SK-N-SH (cell line): ENCODE measurements at places on chromosomes 12 and 14.

DNA sequence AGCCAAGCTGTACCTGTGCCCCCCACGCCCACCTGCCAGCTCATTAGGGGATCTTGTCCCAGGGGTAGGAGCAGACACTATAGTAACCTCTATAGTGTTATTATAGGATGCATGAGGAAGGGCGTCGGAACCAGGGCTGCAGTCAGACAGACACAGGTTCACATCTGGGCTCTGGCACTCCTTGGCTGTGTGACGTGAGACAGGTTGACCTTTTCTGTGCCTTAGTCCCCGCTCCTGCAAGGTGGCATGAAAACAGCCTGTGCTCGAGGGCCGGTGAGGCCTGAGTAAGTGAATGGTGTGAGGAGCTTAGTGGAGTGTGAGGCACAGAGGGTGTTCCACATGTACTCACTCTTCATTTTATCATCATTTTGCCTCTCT lies 19.0 kb downstream of the ASB2 start:
- no peak for DNase-seq

GRCh38 chr12:65195387-65196055 lies 26.1 kb downstream of the LEMD3 start:
- DNase-seq, result no peak

DNA sequence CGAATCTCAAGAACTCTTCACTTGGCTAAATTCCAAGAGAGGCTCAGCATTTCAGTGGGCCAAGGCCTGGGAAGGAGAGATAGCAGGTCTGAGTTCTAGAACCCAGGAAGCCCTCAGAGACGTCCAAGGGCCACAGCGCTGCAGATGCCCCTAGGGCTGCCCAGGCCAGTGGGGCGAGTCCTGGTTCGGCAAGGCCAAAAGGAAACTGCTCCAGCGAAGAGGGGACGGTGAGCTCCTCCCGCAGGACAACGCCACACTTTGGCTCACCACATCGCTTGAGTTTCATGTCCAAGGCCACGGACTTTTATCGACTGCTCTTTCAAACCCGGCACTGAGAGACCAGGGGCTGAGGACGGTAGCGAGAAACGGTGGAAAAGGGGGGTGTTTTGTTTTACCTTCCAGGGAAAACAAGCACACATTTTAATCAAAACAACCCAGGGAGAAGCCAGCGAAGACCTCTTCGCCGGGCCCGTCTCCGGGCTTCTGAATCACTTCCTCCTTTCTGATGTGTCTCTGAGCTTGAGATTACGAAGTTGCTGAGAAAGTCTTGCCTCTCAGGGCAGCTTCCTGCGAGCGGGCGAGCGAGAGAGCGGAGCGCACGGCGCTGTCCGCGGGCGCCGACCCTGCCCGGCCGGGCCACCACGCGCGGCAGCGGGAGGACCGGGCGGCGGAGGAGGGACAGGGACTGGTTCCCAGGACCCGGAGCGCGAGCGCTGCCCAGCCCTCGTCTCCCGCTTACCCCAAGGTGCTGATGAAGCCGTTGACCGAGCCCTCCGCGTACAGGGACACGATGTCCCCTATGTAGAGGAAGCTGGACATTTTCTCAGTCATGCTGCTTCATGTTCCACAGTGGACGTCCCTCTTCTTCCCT lies 808 bp downstream of the ITPR2 start:
- peak; percentile 78 for DNase-seq

DNA sequence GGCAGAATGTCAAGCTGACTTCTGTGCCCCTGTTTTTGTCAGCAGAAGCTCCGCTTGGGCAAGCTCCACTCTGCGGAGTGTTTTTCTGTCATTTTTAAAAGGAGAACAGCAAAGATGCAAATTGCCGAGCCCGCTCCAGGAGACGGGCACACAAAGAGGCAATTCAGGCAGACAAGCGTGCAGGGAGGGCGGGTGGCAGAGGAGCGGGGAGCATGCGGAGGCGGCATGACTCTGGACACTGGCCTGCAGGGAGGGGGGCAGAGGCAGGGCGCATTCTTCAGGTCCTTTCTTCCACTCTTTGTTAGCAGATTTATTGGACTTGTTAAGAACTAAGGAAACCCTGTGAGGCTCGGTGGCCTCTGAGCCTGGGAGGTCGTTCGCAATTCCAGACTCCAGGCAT lies 187.3 kb upstream of the RMST start:
- no peak for DNase-seq

DNA sequence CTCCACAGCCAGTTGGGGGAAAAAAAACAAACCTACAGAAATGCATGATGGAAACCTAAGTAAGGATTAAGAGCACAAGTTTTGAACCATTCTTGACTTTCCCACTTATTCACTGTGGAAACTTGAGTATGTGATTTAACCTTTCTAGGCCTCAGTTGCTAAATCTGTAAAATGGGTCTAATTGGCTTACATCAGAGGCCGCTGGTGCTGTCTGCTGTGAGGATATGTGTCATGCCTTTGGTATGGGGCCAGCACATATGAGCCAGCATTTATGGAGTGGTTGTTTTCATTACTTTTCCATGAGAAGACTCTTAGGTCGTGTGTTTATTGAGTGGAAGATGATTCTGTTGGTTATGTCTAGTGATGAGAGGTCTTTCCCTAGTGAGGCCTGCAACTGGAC lies 102.4 kb downstream of the ESR2 start:
- no peak for DNase-seq

DNA sequence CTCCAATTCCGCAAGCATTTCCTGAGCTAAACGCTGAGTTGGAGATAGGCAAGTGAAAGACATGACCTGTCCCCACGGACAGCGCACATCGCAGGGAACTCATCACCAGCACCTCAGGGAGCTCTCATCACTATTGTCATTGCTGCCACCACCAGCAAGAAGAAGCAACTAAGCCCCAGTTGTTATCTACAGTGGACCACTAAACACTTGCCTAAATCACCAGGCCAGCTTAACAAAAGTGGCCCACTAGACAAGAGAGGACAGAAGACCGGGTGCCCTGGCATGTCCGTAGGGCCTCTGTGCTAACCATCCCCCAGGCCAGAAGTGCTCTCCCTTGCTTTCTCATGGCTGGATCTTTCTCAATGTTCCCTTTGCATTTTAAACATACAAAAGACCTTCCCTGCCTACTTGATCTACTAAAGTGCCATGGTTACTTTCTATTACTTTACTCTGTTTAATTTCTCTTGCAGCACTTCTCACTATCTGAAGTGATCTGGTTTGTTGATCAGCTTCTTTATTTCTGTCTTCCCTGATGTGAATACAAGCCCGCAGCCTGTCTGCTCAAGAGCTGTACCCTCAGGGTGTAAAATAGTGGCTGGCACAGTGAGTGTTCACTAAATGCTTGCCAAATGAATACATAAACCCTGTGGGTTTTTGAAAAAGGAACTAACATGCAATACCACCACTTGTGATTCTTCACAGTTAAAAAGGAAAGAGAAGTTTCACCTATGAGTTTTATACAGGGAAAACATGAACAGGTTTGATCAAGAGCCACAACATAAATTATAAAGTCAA lies 60.9 kb upstream of the RFLNA start:
- no peak for DNase-seq

DNA sequence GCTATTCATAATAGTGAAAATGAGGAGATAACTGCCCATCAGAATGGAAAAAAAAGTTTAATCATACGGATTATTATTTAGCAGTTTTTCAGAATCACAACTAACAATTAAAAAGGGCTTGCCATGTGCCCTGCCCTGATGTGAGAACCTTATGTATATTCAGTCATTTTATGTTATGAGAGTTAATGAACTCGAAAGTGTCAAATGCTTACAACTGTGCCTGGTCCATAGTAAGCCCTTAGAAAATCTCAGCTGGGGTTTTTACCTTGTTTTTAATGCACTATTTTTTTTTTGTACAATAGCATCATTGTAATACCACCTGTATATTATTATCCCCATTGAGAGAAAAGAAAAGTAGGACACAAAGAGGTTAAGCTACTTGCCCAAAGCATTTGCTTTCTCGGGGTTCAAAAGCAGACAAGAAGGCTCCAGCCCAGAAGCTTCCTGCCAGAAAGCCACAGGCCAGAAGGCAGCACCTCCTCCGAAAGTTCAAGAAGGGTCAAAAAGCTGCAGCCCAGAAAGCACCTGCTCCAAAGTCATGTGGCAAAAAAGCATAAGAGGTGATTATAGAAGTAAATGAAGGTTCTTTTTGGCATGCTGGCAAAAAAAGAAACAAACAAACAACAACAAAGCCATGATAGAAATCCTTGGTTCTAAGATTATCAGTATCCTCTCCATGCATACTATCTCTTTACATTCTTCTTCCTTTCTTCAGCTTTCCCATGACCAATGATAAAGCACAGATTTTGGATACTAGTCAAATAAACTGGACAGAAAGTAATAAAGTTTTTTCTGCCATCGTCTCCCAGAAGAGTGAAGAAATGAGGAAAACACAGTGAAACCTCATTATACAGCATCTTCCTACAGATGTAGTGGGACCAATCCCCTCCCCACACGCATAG lies 59.1 kb upstream of the NAP1L1 start:
- no peak for DNase-seq

DNA sequence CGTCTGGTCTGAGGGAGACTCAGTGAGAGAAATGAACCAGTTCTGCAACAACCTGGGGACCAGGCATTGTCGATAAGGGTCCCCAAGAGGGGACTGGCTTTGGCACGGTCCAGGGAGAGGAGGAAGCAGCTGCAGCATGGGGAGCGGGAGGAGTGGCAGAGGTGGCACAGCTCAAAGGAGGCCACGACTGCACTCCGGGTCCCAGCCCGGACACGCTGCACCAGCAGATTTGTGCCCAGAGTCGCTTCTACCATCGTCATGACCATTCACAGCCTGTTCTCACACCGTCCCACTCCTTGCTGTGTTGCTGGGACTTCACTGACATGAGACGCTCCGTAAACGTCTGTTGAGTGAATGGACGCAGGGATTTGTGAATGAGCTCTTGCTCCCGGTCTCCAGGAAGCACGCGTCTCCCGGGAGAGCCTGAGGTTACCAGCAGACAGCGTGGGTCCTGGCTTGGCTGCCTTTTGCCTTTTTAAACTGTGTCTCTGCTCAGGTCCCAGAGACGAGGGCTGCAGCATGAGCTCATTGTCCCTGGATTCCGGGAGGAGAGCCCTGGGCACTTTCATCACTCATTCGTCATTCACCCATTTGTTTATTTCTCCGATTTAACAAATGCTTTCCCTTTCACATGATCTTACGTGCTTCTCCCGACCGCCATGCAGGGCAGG lies 137.0 kb downstream of the PIWIL1 start:
- DNase-seq, result no peak

GRCh38 chr14:81366214-81366613 lies 33.9 kb downstream of the STON2 start:
- no peak for DNase-seq

DNA sequence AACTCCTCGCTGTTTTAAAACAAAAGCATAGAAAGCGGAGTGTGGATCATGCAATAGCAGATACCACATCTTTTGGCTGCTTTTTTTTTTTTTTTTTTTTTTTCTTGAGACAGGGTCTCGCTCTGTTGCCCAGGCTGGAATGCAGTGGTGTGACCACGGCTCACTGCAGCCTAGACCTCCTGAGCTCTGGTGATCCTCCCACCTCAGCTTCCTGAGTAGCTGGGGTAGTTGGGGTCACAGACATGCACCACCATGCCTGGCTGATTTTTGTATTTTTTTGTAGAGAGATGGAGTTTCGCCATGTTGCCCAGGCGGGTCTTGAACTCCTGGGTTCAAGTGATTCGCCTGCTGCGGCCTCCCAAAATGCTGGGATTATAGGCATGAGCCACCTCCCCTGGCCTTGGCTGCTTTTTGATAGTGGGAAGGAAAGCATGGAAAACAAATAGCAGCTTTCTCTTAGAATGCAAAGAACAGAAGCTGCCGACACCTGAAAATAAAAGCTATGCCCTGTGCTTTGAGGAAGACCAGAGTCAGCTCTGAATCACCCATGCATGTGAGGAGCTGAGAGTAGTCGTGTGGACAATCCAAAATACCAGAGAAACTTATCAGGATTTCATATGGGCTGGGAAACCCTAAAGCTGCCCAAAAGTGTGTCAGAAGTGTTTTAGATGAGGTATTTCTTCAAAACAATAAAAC lies 3.6 kb upstream of the ELK3 start:
- no peak for DNase-seq

DNA sequence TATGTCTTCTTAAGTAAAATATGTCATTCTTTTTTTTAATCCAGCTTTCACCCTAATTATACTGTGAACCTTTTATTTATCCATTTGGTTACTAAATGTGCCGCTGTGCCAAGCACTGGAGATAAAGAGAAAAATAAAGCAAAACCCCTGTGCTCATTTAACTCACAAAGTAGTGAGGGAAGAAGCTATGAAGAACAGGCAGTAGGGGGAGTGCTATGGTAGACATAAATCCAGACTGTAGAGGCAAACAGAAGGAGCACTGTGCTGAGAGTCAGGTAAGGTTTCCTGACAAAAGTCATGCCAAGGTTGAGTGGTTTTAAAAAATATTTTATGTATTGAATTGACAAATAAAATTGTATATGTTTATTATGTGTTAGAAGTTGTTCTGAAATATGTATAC lies 188.5 kb upstream of the SYT10 start:
- DNase-seq, result no peak

DNA sequence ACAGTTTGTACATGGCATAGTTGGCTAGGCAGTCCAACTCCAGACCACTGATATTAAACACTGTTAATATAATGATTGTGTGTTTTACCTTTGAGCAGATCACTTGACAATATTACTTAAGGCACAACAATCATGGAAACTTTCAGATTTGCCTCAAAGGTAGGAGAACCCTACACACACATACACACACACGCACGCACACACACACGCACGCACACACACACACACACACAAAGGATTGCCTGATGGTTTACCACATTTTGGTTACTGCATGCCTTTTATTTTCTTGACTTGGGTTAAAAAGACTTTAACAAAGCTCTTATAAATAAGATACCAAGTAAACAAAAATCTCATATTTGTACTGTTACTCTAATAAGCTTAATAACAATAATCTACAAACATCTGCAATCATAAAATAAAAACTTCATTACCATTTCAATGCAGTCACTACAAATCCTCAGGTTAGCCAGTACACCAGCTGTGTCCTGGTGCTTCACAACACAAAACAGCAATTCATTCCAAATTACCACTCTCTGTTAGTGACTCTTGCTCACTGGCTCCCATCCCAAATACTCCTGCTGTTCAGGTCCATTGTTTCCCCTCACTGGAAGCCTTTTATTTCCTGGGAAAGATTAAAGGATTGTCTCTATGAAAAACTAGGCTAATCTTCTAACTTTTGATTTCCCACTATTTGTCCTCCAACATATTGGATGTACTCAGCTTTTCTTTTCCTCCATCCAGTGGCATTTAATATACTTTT lies 175.2 kb upstream of the ATP2B1 start:
- DNase-seq, result no peak

- no peak for DNase-seq
These were observed 57.6 kb downstream of the SPTSSA start for GRCh38 chr14:34404416-34404815.

DNA sequence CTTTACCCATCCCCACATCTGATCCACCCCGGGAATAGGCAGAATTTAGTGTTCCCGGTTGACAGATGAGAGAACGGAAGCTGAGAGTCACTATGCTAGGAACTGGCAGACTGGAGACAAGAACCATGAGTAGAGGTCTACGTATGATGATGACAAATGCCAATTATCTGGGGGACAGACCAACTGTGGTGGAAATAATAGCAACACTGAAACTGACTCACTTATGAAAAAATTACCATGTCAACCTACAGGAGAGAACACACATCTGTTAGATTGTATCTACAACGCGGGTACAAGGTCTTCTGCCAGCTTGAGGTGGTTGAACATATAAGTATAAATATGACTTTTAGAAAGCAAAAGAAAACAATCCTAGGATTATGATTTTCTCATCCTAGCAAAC lies 15.4 kb upstream of the SELPLG start:
- DNase-seq, result no peak
